DMS153 (cell line): ENCODE measurements at places on chromosomes 3 and 15.

DNA sequence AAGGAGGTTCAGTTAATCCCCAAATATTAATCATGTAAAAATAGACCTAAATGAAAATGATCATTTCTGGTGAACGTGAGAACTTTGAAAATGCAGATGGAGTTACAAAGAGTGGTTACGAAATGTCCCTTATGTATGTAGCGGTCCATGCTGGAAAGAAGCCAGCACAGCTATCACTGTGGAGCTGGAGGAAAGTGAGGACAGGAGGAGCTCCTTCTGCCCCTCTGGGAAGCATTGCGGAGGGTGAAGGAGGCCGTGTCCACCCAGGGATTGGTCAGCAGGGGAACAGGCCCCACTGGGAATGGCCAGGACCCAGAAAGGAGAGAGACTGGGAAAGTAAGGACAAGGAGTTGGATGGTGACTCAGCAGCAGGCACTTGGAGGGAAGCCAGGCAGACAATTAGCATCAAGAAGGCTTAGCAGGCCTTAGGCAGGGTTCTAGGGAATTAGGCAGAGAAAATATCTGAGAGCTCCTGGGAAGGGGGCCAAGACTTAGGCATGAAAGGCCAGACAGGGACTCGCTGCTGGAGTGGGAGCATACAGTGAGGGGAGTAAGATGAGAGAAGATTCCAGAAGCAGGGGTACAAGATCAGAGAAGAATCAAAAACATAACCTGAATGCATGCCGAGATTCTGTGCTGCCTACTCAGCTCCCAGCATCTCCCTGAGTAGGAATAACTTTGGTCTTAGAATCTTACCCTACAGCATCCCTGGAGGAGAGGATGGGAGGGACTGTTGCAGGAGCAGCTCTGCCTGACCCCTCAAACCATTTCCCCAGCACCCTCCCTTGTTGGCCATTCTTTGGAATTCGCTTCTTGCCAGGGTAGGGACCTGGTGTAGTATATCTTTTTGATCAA, 171.0 kb upstream of the UMPS start:
- DNase-seq = no peak

DNA sequence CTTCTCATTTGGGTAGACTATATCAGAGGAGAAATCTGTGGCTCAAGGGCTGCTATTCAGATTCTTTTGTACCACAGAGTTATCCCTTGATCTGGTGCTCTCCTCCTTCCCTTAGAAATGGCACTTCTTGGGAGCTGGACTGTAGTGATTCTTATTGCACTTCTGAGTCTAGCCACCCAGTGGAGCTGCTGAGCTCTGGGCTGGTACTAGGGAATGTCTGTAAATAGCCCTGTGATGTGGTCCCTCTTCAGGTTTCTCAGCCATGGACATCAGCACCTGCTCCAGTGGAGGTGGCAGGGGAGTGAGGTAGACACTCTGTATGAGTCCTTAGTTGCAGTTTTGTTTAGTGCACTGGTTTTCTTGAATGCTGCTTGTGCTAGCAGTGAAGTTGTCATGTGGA, 1292.6 kb downstream of the SI start:
- no peak for DNase-seq

GRCh38 chr15:52568601-52569585, at the start of gene ARPP19:
ARPP19 (minus strand) TSS chr15:52569030; CDS start chr15:52568892, 138 bp downstream.
- peak; percentile 87 for DNase-seq

GRCh38 chr15:75431270-75431669, 20.2 kb downstream of the SIN3A start:
- DNase-seq = no peak

- no peak for DNase-seq
Measured at GRCh38 chr15:85030301-85030929, 48.8 kb downstream of the PDE8A start.

GRCh38 chr15:68303134-68303533, 25.6 kb downstream of the FEM1B start:
- no peak for DNase-seq
